ENCODE measurements at places on chromosomes 16 and 17.

- DNase-seq = no peak
These were observed 344.8 kb downstream of the SNX29 start for GRCh38 chr16:12321311-12321842.

DNA sequence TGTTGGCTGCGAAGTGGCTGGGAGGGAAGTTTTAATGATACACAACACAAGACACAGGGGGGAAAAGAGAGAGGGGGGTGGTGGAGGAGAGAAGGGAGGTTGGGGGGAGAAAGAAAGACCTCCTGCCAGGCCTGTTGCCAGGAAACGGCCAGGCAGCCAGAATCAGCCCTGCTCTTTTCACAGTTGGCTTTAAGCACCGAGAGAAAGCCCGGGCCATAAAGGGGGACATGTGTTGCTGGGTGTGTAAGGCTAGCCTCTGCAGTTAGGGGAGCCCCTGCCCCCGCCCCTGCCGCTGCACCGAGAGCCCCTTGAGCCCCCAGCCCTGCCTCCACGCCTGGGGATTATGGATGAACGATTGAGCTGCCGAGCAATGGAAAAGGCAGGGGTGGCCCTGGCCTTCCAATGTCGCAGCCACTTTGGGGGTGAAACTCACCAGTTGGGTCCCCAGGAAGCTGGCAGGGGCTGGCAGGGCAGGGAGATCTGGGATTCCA is 13.9 kb upstream of the WNT3 start:
- no peak for DNase-seq

- no peak for DNase-seq
These were observed 170.5 kb upstream of the CACNG3 start for GRCh38 chr16:24085666-24086065.

DNA sequence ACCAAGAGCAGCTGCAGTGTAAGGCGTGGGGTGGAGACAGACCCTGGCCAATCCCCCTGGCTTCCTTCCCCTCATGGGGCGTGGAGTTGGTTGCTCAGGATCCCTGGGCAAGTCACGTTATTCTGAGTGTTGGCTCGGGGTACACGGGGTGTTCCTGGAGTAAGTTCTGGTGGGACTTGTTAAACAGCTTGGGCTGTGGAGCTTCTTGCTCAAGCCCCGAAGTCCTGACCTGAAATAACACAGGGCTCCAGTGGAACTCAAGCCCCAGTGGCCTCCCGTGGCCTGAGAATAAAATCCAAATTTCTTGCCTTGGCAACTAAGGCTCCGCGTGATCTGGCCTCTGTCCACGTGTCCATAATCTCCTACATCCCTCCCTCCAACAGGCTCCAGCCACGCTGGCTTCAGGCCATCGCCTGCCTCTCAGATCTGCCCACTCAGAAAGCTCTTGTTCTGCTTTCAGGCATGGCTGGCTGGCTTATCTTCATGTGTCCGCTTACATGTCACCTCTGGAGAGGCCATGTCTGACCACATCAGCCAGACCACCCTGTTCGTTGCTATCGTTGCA is 49.3 kb upstream of the BCO1 start:
- DNase-seq = no peak

DNA sequence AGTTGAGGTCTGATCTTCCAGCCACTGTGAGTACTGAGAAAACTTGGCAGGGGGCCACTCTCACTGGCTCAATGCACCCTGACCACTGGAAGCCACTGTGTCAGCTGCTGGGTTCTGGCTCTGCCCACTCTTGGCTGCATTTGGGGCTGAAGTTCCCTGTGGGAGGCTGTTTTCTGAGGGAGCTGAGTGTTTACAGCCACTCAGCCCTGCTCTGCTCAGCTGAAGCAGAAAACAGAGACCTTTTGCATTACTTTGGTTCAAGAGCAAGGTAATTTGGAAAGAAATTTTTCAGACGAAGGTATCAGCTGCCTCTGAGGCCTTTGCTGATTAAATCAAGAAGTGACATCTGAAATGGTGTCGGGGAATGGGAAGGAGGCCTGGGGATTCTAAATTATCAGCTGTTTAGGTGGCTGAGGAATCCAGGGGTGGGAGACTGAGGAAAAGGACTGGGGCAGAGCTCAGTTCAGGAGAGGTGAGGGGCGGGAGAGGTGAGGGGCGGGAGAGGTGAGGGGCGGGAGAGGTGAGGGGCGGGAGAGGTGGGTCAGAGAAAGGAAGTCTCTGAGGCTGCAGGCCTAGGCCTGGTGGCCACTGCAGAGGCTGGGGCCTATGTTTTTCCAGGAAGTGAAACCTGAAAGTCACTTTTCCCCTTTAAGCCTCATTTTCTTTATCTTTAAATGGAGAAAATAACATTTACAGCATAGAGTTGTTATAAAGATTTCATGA is at the start of gene ACSM5:
Gene ACSM5 (plus strand): TSS at position 137 of the 723 bp plus-strand sequence. CDS start 1,951 bp downstream, outside the sequence.
- no peak for DNase-seq

GRCh38 chr16:31074814-31075183 is 577 bp downstream of the ZNF646 start:
- DNase-seq = no peak

DNA sequence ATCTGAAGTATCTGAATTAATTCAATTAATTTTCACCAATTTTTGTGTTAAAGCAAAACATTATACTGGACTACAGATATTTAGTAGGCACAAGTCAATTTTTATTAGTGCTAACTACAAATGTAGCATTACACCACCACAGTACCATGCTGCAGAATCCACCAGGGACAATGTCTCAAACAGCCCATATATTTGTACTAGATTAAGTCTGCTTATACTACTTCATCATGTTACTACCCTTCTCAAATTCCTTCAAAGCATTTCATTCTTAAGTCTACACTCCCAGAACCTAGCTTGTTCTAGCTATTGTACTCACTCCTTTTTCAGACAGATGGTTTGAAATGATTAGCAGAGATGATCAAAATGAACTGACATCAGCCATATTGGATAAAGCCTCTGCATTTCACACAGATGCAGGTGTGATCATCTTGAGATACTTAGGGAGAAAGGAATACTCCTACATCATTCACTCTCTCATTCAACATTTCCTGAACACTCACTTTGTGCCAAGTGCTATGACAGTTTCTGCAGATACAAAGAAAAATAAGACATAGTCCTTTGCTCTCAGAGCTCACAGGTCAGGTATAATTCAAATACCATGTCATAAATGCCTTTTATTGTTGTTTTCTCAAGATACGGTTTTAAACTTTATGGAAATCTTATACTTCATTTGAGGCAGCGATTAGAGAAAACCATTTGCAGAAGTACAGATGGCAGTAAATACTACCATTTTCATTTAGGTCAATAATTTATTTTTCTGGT is 47.7 kb downstream of the SMURF2 start:
- no peak for DNase-seq

DNA sequence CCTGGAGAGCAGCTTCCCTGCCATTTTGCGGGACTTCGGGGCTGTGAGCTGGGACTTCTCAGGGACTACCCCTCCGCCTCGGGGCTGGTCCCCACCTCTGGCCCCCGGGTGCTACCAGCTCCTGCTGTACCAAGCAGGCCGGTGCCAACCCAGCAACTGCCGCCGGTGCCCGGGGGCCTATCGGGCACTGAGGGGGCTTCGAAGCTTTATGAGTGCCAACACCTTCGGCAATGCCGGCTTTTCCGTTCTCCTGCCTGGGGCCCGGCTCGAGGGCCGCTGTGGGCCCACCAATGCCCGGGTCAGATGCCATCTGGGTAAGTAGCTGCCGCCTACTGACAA is 1.3 kb downstream of the ASPHD1 start:
- DNase-seq = no peak

DNA sequence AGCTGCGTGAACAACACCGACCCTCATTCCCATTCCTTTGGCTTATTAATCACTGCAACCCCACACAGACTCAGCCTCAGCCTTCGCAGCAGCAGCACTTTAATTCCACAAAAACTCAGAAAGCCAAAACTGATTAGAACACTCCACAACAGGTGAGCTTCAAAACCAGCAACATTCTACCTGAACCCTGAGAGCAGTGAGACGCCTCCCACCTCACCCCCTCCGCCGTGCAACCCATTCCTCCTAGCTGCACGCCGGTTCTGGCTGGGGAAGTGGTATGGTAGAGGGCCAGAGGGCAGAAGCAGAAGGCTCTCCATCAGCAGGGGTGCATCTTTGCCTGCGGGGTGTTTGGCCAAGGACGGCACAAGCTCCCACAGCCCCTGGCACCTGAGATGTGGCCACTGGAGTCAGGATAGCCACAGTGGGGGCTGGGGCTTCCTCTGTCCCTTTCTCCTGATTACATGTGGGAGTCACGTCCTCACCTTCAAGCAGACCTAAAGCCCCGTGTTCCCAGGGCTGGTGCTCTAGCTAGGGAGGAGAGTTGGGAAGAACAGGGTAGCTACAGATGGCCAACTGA is 1.6 kb downstream of the BORCS6 start:
- DNase-seq = no peak

DNA sequence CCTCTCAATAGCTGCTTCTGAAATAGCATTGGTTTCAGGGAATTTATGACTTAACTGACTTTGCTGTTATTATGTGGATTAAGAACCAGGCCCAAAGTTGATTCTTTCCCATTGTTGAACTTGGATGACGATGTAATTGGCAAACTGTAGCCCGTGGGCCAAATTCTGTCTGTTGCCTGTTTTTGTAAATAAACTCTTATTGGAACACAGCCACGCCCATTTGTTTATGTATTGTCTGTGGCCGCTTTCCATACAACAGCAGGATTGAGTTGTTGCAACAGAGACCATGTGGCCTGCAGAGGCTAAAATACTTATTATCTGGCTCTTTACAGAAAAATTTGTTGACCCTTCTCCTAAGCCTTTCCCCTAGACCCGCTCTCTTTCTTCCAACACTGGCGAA is 31.6 kb downstream of the NTN1 start:
- DNase-seq = no peak

DNA sequence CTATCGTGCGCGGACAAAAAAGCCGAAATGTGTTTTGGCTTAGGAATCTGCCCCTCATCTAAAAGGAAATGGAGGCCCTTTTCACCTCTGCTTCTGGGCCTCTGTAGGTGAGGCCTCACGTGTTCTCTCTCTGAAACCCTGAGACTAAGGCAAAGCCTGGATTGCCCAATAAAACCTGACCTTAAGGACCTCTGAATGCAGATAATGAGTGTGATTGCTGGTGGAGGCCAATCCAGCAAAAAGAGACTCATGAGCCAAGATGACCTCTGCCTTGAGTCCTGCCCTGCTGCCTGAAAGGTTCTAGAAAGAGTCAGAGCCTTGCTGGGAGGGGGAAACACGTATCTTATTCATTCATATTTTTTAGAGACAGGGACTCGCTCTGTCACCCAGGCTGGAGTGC is 44.5 kb upstream of the ABR start:
- DNase-seq = no peak

DNA sequence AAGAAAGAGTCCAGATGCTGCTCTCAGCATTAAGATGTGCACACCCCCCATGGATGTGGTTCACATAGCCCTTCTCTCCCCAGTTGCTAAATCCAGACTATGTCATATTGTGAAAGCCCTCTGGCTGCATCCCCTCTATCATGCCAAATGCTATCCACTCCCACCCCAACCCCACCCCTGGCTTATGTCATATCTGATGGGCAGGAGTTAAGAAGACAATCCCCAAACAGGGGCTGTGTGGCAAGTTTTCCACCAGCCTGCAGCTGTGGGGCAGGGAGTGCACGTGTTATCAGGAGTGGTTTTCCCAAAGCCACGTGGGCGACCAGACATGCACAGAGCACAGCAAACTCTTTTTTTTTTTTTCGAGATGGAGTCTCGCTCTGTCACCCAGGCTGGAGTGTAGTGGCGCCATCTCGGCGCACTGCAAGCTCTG is 10.0 kb downstream of the FAM117A start:
- no peak for DNase-seq

GRCh38 chr16:15966836-15967546 is 17.6 kb downstream of the ABCC1 start:
- no peak for DNase-seq

DNA sequence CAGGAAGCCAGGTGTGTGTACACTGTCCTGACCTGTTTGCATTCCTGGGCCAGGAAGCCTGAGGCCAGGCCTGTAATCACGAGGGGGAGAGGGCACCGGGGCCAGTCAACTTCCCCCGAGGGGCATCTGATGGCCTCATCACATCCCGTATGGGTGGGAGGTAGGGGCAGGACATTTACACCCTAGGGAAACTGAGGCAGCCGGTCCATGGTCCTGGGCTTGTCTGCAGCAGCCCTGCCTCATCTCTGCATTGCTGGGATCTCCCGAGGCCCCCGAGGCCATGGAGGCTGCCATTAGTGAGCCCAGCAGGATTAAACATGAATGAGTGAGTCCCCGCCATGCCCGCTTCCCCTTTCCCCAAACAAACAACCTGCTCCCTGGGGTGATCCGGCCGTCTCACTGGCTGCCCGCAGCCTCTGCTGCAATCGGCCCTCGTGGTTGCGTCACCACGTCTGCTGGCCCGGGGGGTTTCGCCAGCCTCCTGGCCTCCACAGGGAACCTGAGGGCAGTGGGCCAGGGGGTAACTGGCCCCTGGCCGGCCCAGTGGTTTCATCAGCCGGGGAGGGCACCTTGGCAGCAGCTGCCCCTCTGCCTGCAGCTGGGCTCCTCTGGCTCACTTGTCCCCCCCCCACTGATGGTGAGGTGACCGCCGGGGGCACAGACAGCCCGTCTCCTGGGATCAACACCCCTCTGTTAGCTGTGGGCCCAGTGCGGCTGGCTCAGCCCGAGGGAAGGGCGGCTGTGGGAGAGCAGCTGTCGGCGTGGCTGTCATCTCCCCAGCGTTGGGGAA is 88.3 kb upstream of the GSE1 start:
- no peak for DNase-seq

DNA sequence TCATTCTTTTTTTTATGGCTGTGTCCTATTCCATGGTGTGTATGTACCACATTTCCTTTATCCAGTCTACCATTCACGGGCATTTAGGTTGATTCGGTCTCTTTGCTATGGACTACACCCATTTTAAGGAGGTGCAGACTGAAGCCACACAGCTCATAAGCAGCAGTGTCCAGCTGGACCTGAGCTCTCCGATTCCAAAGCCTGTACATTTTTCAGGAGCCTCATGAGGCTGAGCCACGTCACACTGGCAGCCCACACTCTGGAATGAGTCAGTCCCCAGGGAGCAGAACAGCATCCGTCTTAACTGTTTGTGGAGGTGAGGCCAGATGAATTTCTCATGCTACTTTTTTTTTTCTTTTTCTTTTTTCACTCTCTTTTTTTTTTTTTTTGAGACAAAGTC is 116.1 kb downstream of the C16orf95 start:
- no peak for DNase-seq

All from cortex of kidney (tissue), 1 donor.